ENCODE measurements at places on chromosomes 12 and 14. TPM values are rescaled to one million over a fixed set of nuclear protein-coding genes. Genes with fewer than 3 reads are reported as not detected.

GRCh38 chr12:64685050-64685449, 74.2 kb downstream of the GNS start:
- DNase-seq, result no peak

The CD163L1 gene
- polyA plus RNA-seq, result 2.9 TPM

DNA sequence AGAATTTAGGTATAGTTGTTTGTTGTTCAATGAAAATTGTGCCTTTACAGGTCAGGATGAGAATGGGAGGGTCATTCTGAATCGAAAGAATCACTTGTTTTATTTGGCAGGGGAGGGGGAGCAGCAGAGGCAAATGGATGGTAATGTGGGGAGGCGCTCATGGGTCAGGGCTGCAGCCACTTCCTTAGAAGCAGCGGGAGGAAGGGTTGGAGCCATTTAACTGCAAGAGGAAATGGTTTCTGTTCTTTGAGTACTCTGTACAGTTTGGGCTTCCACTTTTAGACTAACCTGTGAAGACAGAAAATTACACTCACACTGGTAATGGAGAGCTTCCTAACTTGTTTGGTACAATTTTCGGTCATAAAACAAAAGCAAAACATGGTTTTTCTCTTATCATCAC, 57.2 kb downstream of the PIWIL1 start:
- no peak for DNase-seq

The AQP6 gene
- polyA plus RNA-seq, result not detected

The ZNF740 gene
- 5.6 TPM for polyA plus RNA-seq

- no peak for DNase-seq
Observed at GRCh38 chr12:52253391-52254179, 20.5 kb downstream of the KRT7 start.

The PMCH gene
- polyA plus RNA-seq, result 2.1 TPM

- no peak for DNase-seq
Observed at GRCh38 chr12:54033980-54034784, 1.3 kb downstream of the HOXC5 start.

DNA sequence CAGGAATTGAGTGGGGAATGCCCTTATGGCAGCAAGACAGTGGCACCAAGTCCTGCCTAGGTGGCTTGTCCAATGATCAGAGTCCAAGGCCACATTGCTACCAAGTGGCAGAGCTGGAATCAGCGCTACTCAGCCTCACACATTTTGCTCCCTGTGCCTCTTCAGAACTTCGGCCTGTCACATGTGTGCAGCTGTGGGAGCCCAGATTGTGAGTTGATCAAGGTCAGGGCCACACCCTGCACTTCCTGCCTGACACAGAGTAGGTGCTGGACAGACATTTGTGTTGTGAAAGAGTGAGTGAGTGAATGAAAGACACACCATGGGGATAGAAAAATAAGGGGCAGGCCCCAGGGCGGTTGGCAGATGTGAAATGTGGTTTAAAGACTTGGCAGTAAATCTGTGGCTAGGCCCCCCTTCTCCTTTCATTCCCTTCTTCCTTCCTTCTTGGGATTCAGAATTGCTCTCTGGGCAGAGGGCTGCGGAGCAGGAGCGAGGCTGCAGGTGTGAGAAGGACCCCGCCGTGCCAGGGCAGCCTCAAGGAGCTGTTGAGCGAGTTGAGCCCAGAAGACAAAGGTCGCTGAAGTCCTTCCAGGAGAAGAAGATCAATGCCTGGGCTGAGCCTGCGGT, 83.5 kb downstream of the SLC25A47 start:
- DNase-seq, result no peak

The ANKRD52 gene
- 50.6 TPM for polyA plus RNA-seq

DNA sequence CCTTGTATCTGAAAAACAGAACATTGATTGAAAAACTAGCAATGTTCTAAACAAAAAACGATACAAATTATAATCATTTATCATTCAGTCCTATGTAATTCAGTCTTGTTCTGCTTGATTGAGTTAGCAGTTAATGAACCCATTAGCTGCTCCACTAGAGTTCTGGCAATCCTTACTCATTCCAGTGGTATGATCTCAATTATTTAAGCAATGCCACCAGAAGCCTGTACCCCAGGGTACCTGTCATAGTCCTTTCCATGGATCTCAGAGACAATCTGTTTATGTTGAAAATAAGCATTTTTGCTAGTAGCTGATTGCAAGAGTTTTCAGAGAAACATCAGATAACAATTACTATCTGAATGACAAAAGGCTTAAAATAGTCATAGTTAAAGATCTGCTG, 115.9 kb downstream of the UNC79 start:
- no peak for DNase-seq

GRCh38 chr14:29222671-29223268, 456.2 kb downstream of the FOXG1 start:
- DNase-seq, result no peak

DNA sequence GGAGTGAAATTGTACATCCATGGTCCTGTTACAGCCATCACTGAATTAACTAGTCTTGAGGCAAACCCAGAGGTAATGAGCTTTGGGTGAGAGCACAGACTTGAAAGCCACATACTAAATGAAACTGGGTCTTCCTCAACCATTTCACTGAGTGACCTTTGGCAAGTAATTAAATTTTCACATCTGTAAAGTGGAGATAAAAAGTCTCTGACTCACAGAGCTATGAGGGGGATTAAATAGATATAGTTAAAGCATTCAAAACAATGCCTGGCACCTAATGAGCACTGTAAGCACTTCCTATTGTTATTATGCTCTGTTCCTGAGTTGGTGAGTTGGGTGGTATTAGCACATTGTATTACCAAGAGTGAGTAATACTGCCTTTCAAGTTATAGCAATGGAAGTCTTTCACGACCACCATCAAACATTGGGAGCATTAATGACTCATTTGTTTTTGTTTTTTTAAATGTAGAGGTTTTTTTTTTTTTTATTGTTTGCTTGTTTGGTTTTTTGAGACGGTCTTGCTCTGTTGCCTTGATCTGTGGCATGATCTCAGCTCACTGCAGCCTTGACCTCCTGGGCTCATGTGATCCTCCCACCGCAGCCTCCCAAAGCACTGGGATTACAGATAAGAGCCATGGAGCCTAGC, 12.5 kb upstream of the STRN3 start:
- DNase-seq, result no peak

GRCh38 chr14:68692216-68692615, 100.7 kb downstream of the ZFP36L1 start:
- DNase-seq, result no peak

- DNase-seq, result no peak
Observed at GRCh38 chr12:2354151-2354991, 301.6 kb downstream of the CACNA1C start.

- DNase-seq, result no peak
Observed at GRCh38 chr14:50362764-50363713, 33.6 kb downstream of the CDKL1 start.

DNA sequence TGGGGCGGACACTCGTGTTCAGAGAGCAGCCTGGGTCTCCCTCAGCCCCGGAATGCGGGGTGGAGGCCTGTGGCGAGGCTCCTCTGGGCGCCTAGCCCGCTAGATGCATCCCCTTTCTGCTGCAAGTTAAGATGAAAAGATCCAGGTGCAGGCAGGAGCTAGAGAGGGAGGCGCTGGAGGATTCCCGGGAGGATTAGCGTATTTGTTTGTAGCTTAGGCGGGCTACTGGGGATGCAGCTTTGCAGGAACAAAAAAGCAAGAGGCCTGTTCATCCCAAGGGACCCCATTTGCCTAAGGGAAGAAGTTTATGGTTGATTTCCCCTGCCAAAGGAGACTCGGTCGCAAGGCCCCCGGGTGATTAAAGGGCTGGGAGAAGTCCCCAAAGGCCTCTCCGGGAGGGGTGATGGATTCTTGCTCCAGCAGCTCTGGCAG, 824 bp downstream of the CCDC177 start:
- no peak for DNase-seq

GRCh38 chr12:117732761-117733548, 235.8 kb downstream of the KSR2 start:
- no peak for DNase-seq

- DNase-seq, result no peak
Observed at GRCh38 chr14:94486883-94487282, 10.9 kb upstream of the SERPINA9 start.

DNA sequence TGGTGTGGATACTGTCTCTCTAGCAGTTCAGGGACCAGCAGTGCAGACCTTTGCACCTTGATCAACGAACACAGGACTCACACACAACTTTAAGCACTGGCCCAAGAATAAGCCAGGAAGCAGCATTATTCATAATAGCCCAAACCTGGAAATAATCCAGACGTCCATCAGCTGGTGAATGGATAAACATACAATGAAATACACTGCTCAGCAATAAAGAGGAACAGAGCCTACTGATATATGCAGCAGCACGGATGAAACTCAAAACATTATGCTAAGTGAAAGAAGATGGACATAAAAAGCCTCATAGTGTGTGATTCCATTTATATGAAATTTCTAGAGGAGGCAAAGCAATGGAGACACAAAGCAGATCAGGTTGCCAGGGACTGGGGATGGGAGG, 303.9 kb upstream of the FKBP4 start:
- no peak for DNase-seq

The ZDHHC22 gene
- polyA plus RNA-seq, result 0.06 TPM

DNA sequence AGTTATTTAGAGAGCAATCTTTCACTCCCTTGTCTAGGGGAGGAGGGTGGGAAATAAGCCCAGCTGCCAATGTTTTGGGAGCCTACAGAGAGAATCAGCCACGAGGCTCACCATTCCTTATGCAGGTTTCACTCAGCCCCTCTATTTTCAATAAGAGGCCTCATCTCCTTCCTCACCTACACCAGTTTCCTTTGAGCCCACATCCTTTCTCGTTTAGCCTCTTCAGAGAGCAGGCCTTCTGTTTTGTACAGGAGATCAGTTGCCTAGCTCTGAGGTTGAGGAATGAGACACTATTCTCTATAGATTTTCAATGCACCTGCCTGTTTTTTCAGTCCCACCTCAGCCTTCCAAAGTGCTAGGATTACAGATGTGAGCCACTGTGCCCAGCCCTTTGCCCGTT, 17.9 kb downstream of the SNAPC1 start:
- DNase-seq, result no peak

DNA sequence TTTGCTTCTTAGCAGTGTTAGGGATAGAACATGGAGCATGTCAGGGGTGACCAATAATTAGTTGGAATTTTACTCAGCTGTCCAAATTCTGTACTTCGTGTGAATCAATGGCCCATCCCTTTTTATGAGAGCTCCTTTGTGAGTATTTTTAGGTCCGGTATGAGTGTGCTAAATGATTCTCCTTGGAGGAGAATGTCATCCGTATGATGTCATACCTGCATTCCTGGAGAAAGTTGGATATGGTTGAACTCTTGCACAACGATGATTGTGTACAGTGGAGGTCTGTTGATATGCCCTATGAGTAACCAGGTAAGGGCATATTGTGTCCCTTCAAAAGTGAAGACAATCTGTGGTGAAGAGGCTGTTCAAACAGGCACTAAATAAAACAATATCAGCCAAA, 400.8 kb downstream of the GXYLT1 start:
- no peak for DNase-seq

DNA sequence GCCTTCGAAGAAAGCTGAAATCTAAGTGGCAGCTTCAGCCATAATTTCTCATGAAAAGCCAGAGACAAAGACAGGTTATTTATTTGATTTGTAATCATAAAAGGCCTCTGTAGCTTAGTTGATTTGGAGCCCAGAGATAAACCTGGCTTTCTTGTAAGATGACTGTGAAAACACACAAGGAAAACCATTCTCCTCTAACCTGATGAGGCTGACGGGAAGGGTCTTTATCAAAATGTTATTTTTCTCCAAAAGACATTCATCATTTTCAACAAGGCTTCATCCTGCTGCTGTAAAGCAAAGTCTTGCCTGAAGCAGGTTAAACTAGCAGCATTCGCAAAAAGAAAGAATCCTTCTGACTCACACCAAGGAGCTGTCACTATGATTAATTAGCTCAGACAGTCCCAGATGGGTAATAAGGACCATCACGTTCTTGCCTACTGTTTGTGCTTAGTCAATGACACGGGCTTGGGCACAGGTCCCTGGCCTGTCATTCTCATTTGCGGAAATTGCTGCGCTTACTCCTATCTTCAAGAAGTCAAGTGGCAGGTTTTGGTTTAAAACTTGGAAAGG, 286.6 kb downstream of the C12orf75 start:
- no peak for DNase-seq

- DNase-seq, result no peak
Observed at GRCh38 chr14:22397221-22397737, 191.7 kb downstream of the DAD1 start.

- DNase-seq, result no peak
Observed at GRCh38 chr14:68800390-68800789, 7.5 kb upstream of the ZFP36L1 start.

The LMNTD1 gene
- polyA plus RNA-seq, result not detected

DNA sequence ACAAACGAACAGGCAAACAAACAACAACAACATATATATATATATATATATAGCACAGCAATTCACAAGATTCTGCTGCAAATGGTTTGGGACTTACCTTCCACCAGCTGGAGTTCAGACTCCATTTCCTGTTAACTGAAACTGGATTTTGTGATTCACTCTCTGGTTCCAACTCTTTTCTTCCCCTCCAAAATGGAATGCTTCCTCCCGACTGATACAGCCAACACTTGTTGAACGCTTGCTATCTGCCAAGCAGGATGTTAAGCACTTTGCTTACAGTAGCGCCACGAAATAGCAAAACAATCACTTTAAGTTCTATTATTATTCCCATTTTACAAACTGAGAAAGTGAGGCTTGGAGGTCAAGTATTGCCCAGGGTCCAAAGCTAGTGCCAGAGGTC, 116.0 kb upstream of the TMEM132C start:
- no peak for DNase-seq

DNA sequence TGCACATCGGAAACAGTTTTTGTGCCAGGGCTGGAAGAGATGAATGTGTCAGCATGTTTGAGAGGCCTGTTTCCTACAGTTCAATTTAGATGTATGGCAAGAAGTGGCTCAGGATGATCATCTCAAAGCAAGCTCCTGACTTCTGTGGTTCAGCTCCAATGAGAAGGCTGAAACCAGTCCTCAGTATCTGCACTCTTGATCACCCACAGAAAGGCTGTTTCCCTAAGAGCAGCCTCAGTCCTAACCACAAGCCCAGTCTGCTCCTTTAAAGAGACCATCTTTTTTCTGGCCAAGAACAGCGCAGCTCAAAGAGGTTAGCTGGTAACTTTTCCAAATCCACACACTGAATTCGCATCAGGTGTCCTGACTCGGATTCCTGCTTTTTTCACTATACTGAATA, 19.2 kb downstream of the CSRP2 start:
- no peak for DNase-seq

The SRGAP1 gene
- polyA plus RNA-seq, result 1.2 TPM

The GPR162 gene
- not detected for polyA plus RNA-seq

DNA sequence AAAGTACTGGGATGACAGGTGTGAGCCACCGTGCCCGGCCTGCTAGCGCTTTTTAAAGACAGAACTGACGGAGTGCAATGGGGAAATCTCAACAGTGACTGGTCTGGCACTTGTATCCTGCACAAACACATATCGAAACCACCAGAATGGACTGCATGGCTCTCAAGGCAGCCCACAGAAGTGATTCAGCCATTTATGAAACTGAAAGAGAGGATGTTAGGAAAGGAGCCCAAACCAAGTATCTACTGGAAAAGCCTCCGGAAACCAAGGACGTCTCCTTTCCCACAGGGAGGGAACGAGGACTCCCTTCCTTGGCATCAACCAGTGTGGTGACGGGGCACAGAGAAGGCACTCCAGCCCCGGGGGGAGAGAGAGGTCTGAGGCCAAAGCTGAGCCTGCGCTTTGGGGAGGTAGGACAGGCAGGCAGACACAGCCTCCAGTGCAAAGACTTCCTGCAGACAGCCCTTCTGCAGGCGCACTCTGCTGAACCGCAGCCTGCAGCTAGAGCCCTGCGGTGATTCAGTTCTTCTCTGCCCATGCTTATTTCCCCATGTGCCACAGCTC, 16.5 kb downstream of the SLC15A4 start:
- DNase-seq, result no peak

GRCh38 chr12:75172611-75173010, 37.0 kb downstream of the KCNC2 start:
- no peak for DNase-seq

Measured in GM12878 (cell line).